ENCODE measurements at places on chromosomes 5 and 9.

GRCh38 chr5:111930449-111930848 lies 173.5 kb upstream of the NREP start:
- no peak for ATAC-seq
- no peak overlapping the region for H3K4me3 ChIP-seq
- peaks cover 8% of the 10 kb centered on the region for H3K4me1 ChIP-seq
- no peaks in the 10 kb centered on the region for H3K36me3 ChIP-seq
- H3K27ac ChIP-seq: no peak overlapping the region

- H3K27me3 ChIP-seq: no peaks in the 10 kb centered on the region
- no peak for ATAC-seq
- H3K4me1 ChIP-seq: peaks cover 29% of the 10 kb centered on the region
- peak overlapping the region; percentile 84 for H3K4me3 ChIP-seq
- peak overlapping the region; percentile 99 for H3K27ac ChIP-seq
Measured at GRCh38 chr5:5422819-5423515, 490 bp downstream of the ICE1 start.

DNA sequence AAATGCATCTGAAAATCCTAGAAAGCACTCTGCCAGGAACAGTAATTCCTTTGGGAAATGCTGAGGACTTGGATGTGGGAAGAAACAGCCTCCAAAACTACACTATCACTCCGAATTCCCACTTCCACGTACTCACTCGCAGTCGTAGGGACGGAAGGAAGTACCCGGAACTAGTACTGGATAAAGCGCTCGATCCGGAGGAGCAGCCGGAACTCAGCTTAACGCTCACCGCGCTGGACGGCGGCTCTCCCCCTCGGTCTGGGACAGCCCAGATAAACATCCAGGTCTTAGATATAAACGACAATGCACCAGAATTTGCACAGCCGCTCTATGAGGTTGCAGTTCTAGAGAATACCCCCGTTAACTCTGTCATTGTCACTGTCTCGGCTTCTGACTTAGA lies 786 bp downstream of the PCDHB3 start:
- no peaks in the 10 kb centered on the region for H3K36me3 ChIP-seq
- H3K4me3 ChIP-seq: peak overlapping the region; percentile 38
- peaks cover 50% of the 10 kb centered on the region for H3K27me3 ChIP-seq
- ATAC-seq: no peak

DNA sequence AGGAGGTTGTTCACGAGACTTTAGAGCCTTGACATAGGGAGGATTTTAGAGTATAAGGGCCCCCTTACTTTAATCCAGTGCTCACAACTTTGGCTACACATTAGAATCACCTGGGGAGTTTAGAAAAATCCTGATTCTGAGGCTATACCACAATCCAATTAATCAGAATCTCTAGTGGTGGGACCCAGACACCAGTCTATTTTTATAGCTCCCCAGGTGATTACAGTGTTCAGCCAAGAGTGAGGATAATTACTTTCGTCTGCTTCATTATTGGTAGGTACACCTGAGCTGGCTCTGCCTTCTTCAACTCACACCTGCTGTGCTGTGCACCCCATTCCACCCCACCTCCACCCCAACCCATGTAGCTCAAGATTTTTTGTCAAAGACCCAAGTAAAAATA lies 141.3 kb upstream of the EPB41L4A start:
- no peaks in the 10 kb centered on the region for H3K4me1 ChIP-seq
- no peak for ATAC-seq
- H3K27ac ChIP-seq: no peak overlapping the region
- H3K27me3 ChIP-seq: no peaks in the 10 kb centered on the region
- H3K4me3 ChIP-seq: no peak overlapping the region
- no peaks in the 10 kb centered on the region for H3K36me3 ChIP-seq

GRCh38 chr5:171635561-171636245 lies 149.9 kb upstream of the SMIM23 start:
- peaks cover 2% of the 10 kb centered on the region for H3K4me1 ChIP-seq
- H3K27ac ChIP-seq: no peak overlapping the region
- H3K4me3 ChIP-seq: no peak overlapping the region
- no peak for ATAC-seq

DNA sequence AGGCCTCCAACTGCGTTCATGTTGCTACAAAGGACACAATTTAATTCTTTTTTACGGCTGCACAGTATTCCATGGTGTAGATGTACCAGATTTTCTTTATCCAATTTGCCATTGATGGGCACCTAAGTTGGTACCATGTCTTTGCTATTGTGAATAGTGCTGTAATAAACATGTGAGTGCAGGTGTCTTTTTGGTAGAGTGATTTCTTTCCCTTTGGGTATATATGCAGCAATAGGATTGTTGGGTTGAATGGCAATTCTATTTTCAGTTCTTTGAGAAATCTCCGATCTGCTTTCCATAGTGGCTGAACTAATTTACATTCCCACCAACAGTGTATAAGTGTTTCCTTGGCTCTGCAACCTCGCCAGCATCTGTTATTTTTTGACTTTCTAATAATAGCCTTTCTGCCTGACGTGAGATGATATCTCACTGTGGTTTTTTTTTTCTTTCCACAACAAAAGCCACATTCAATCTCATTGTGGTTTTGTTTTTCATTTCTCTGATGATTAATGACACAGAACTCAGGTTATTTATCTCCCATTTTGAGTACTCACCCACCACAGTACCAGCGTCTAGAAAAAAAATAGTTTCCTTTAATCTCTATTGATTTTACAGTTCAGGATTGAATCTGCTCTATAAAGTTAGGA lies 21.9 kb downstream of the ARRDC3 start:
- no peak for ATAC-seq
- H3K27ac ChIP-seq: no peak overlapping the region
- H3K36me3 ChIP-seq: no peaks in the 10 kb centered on the region
- no peaks in the 10 kb centered on the region for H3K27me3 ChIP-seq
- peaks cover 7% of the 10 kb centered on the region for H3K4me1 ChIP-seq

DNA sequence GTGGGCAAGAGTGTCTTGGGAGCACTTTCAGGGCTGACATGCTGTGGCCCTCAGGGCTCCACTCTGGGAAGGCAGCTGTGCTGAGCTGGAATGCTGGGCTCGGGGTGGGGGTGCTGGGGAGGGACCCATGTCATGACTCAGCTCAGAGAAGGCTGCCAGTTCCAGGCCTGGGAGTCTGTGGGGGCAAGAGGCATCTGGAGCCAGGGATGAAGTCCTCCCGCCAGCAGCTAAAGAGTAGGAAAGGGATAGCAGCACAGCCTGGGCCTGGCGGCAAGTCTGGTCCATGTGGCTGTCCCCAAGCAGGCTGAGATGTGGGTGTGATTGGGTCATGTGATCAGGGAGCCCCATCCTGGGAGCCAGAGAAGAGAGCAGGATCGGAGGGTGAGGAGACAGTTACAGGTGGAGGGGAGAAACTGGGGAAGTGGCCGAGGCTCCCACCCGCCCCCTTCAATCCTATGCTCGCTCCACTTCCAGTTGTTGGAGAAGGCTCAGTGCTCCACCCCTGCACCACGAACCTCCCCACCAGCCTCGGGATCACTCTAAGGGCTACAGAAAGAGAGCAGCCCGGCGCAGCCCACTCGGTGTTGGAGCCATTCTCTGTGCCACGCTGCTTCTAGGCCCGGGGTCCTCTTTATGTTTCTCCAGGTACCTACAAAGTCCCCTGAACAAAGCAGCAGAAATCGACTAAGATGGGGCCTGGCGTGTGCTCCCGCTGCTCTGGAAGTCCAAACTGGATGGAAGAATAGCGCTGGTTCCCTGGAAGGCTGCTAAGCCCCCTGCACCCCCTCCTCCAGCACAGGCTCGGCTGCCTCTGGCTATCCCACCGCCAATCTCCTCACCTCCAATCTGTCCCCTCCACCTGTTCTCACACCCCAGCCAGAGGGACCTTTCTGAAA lies 12.0 kb downstream of the PDGFRB start:
- no peaks in the 10 kb centered on the region for H3K27me3 ChIP-seq
- H3K4me1 ChIP-seq: peaks cover 100% of the 10 kb centered on the region
- ATAC-seq: peak; percentile 86
- H3K4me3 ChIP-seq: peak overlapping the region; percentile 35

GRCh38 chr5:34674187-34674586 lies 18.1 kb downstream of the RAI14 start:
- H3K4me3 ChIP-seq: no peak overlapping the region
- H3K27ac ChIP-seq: peak overlapping the region; percentile 76
- no peaks in the 10 kb centered on the region for H3K27me3 ChIP-seq
- peaks cover 7% of the 10 kb centered on the region for H3K4me1 ChIP-seq

DNA sequence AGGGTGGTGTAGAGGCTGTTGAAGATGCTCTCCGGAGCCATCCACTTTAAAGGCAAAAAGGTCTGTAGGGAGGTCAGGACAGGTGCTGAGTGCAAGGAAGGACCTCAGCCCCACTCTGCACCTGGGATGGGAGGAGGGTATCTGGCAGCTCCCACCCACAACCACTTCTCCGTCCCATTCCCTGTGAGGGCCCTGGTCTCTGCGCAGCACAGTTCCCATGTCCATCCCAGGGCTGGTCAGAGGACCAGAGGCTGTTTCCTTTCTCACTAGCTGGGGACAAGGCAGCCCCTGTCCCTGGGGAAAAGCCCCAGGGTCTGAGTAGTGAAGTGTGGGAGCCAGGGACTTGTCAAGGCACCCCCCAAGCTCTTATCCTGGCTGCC lies 33.7 kb upstream of the CSF1R start:
- no peak overlapping the region for H3K4me3 ChIP-seq
- H3K4me1 ChIP-seq: no peaks in the 10 kb centered on the region
- no peak for ATAC-seq
- H3K27me3 ChIP-seq: no peaks in the 10 kb centered on the region
- peaks cover 98% of the 10 kb centered on the region for H3K36me3 ChIP-seq

DNA sequence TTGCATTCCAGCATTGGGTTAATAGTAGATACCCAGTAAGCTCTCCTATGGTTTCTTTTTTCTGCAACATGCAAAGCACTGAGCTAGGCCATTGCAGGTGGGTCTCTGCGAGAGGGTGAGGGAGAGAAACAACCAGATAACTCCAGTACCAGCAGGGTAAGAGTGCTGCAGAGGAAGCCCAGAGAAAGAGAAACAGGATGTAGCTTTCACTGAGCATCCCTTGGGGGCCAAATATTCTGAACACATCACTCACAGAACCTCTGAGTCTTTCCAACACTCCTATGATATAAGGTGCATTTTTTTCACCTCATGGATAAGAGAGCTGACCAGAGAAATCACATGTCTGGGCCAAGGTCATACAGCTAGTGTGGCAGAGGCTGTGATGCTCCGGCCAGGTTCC lies 76.7 kb downstream of the TRIM32 start:
- H3K27ac ChIP-seq: no peak overlapping the region
- peaks cover 5% of the 10 kb centered on the region for H3K27me3 ChIP-seq
- no peaks in the 10 kb centered on the region for H3K36me3 ChIP-seq
- no peaks in the 10 kb centered on the region for H3K4me1 ChIP-seq
- H3K4me3 ChIP-seq: no peak overlapping the region
- no peak for ATAC-seq

DNA sequence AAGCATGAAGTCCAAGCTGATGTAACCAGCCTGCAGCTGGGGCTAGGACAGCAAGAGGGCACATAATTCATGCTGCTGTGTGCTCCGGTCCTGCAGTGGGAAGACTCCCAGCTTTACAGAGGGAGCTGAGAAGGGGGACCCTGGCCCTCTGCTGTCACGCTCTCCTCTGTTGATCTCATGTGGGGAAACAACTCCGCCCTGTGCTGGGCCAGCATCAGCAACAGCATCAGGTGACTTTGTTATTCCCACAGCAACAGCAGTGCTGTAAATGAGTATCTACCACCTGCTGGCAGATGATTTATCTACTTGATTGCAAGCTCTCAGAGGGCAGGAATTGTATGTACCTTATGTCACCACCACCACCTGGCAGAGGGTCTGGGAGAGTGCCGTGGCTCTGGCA lies 176.2 kb downstream of the COL23A1 start:
- no peaks in the 10 kb centered on the region for H3K4me1 ChIP-seq
- H3K4me3 ChIP-seq: no peak overlapping the region
- H3K27ac ChIP-seq: no peak overlapping the region
- no peak for ATAC-seq
- H3K27me3 ChIP-seq: no peaks in the 10 kb centered on the region

- no peak for ATAC-seq
- no peaks in the 10 kb centered on the region for H3K27me3 ChIP-seq
- no peaks in the 10 kb centered on the region for H3K36me3 ChIP-seq
- H3K27ac ChIP-seq: no peak overlapping the region
- H3K4me3 ChIP-seq: no peak overlapping the region
- no peaks in the 10 kb centered on the region for H3K4me1 ChIP-seq
Measured at GRCh38 chr9:86687788-86688187, 259.5 kb downstream of the GAS1 start.

DNA sequence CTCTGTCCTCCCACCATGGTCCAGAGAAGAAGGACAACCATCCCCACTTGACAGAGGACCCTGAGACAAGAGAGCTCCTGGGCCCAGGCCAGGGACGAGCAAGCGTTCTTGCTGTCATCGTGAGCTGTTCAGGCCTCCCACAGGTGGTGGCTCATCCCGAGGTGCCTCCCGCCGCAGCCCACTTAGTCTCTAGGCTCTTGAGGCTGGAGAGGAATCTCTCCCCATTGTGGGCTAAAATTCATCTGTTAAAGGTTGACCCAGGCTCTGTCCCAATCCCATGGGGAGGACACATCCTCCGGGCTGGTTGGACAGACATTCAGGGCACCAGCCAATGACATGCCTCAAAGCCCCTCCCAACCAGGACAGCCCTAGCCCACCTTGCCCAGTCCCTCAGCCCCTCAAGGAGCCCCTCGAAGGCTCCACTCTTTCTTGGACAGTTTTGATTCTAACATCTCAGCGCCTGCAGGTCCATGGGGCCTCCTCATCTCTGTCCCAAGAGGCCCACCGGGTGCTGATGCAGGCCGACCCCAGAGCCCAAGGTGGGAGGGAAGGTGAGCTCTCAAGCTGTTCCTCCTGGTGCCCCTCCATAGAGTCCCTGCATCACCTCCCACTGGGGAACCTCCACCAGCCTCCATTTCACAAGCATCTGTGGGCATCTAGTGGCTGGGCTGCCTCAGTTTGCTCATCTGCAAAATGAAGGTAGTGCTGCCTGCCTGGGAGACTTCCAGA lies 52.9 kb downstream of the BARX1 start:
- H3K4me3 ChIP-seq: no peak overlapping the region
- ATAC-seq: no peak
- H3K27ac ChIP-seq: no peak overlapping the region
- no peaks in the 10 kb centered on the region for H3K36me3 ChIP-seq
- no peaks in the 10 kb centered on the region for H3K4me1 ChIP-seq
- H3K27me3 ChIP-seq: no peaks in the 10 kb centered on the region

DNA sequence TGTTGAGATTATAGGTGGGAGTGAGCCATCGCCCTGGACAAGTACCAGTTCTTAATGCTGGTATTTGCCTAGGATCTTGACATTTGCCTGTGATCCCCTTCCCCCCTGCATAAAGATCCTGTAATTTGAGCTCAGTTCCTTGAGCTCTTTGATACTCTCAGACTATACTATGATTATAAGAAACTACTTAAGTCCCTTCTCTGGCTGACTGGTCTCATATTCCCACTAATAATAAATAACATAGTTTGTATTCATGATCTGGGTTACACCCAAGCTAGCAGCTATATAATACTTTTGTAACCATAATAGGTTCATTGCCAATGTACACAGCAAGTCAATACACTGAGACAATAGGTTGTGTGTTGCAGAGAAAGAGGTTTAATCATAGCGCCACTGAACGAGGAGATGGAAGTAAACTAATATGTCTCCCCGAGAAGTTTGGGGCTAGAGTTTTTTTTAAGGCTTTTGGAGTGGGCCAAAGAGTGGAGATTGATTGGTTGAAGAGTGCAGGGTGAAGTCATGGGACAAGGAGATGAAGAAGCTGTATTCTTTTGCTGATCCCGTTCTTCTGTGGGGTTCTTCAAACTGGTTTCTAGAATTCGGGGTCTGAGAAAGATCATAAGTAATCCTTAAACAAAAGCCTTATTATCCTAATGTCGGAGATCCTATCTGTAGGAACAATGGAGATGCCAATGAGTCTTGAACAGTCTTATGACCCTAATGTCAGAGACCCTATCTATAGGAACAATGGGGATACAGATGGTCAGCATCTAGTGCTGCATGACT lies 20.7 kb upstream of the SHOC1 start:
- no peak overlapping the region for H3K27ac ChIP-seq
- H3K4me3 ChIP-seq: no peak overlapping the region
- no peaks in the 10 kb centered on the region for H3K27me3 ChIP-seq
